Glutamatergic neuron (in vitro differentiated cells): ENCODE measurements at places on chromosomes 3 and 15. TPM values are rescaled to one million over a fixed set of nuclear protein-coding genes. Genes with fewer than 3 reads are reported as not detected.
A peak's percentile ranks its signal among the peaks of the same experiment; 100 is the strongest.

CCR3 gene
- not detected for total RNA-seq

- DNase-seq = no peak
Observed at GRCh38 chr15:62886431-62887071, 156.0 kb upstream of the TPM1 start.

GRCh38 chr3:191502583-191502982, 41.6 kb downstream of the PYDC2 start:
- DNase-seq = no peak

GRCh38 chr3:10601151-10601856, 95.9 kb upstream of the ATP2B2 start:
- DNase-seq = no peak

DNA sequence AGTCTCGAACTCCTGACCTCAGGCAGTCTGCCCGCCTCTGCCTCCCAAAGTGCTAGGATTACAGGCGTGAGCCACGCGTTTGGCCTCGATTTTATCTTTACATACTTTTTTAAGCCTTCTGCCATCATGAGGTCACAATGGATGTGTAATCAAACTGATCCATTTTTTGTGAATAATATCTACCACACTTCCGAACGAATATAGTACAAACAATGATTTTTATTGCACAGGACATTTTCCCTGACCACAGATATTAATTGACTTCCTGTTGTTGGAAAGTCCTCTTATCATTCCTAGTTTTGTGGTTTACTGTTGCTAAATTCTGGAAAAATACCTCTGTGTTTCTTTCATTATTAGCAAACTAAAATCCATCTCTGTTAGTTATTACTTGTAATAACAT, 68.9 kb downstream of the MINDY2 start:
- no peak for DNase-seq

DNA sequence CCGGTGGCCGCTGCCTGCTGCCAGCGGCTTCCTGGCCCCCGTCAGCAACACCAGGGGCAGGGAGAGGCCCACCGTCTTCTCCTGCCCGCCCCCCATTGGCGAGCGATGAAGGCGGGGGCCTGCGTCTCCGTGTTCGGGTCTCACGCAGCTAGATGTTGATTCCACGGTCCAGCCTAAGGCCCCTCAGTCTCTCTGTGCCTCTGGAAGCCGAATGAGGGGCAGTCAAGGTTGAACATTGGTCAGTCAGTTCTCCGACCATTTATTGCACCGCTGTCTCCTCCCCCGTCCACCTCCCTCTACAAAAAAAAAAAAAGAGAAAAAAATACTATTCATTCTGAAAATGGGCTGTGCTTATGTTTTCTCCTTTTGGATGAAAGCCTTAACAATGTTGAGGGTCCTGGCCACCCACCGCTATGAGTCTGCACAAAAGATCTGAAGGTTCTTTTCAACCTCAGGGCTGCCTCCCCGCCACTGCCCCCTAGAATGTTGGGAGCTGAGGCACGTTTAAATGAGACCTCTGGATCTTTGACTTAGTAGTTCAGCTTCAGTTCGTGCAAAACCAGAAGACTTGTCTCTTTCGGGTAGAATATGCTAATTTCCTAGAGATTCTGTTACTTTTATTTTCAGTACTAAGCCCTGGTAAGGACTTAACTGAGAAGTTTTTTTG, 736 bp downstream of the IREB2 start:
- DNase-seq = peak; percentile 56

DNA sequence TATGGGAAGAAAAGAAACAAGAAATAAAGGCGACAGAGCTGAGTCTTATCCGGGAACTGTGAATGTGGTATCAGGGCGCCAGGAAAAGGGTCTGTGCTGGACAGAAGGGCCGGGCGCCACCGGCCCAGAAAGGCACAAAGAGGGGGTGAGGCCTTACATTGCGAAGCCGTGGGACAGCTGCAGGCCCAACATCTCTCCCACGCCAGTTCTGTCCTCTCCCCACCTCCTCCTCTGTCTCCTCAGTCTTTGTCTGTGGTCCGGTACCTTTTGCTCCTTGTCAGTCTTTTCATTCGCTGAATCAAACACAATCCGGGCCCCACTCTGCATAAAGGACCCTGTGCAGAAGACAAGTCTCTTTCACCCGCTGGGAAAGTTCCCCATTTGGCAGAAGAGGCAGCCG, 81.8 kb downstream of the LRIG1 start:
- DNase-seq = no peak

GRCh38 chr15:27899583-27900285, 199.4 kb downstream of the OCA2 start:
- DNase-seq = no peak

- no peak for DNase-seq
Observed at GRCh38 chr3:25339225-25339624, 88.8 kb upstream of the RARB start.

DNA sequence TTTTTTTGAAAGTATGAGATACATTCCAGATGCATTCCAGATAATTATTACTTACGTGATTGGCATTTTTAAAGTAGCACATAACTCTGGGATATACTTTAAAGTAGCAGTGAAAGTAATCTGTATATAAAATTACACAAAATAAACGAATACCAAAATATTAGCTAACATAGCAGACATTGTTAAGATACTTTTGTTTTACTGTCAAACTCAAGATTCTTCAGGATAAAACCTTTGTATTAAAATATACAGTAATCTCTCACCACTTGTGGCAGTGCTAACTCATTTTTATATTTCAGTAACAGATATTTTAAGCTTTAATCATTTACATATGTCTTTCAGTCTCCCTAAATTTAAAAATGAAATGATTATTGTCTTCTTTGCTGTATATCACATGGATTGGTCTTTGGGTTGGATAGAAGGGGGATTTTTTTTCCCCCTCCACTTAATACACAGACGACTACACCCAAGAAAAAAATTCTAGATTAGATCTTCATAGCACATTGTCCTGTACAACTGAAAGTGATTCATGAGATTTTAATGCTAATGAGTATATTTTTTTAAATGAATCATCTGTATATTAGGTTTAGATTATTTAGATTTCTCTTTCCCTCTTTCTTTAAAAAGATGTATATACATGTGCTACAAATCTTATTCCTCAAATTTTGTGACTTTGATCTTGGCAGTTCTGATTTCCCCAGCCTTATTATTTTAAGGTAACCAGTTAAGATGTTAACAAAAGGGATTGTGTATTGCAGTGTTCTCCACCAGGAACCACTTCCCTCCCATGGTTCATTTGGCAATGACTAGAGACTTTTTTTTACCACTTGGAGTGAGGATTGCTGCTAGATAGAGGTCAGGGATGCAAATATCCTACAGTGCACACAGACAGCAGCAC, 24.5 kb upstream of the EBLN2 start:
- DNase-seq = no peak
